Stimulated activated CD4-positive, alpha-beta T cell treated with anti-CD3 and anti-CD28 coated beads, Interleukin-4, amount 100 ng/mL, for 24 hours (primary cell): ENCODE measurements at places on chromosomes 7 and 10.

GRCh38 chr7:81197266-81197665 is 278.4 kb upstream of the SEMA3C start:
- DNase-seq, result no peak

GRCh38 chr10:103696411-103697145 is 158.8 kb downstream of the SH3PXD2A start:
- DNase-seq, result peak; percentile 83

DNA sequence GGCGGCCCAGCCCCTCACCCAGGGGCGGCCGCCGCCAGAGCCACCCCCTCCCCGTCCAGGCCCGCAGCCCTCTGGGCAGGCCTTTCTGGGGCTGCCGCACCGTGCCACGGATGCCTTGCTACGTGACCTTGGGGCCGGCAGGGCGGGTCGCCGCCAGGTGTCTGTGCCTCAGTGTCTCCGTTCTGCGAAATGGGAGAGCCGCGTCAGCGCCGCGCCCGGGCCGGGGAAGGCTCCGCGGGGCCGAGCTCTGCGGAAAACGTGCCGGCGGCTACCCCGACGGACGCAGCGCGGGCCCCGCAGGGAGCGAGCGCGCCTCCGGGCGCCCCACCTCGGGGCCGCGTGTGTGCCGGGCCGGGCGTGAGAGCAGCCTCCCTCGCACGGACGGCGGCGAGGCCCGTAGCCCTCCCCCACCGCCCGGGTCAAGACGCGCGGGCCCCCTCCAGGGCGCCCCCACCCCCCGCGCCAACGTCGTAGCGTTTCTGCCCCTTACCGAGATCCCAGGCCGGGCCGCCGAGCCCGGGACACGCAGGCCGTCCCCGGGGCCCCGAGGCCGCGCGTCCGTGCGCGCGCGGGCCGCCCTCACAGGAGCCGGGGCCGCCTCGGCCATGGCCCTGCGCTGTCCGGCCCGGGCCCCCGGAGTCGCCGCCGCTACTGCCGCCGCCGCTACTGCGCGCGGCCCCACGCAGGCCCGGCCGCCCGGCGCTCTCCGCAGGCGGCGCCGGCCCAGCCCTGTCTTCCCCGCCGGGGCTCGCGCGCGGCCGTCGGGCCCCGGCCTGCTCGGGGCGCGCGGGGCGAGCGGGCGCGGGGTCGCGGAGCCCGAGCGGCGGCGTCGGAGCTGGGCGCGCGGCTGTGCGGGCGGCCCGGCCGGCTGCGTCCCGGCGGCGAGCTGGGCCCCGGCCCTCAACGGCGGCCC is 1.1 kb downstream of the ZNF777 start:
- DNase-seq, result peak; percentile 20

- DNase-seq, result no peak
Measured at GRCh38 chr7:42105554-42106358, 131.3 kb downstream of the GLI3 start.

- DNase-seq, result no peak
Measured at GRCh38 chr7:44944821-44945220, 34.0 kb downstream of the MYO1G start.

GRCh38 chr7:139441961-139442360 is 41.5 kb downstream of the KLRG2 start:
- no peak for DNase-seq

DNA sequence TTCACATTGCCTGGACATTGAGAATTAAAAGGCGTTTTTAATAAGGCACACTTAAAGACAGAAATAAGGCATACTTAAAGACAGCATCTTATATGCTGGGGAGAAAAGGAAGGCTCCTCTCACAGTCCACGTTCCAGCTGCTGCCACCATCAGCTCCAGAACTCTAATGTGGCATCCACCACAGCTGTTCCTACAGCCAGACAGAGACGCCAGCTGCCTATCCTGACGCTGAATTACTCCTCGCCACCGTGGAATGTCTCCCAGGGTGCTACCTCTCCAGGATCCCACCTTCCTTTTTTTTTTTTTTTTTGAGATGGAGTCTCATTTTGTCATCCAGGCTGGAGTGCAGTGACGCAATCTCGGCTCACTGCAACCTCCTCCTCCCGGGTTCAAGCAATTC is 30.8 kb downstream of the SLC37A3 start:
- no peak for DNase-seq

DNA sequence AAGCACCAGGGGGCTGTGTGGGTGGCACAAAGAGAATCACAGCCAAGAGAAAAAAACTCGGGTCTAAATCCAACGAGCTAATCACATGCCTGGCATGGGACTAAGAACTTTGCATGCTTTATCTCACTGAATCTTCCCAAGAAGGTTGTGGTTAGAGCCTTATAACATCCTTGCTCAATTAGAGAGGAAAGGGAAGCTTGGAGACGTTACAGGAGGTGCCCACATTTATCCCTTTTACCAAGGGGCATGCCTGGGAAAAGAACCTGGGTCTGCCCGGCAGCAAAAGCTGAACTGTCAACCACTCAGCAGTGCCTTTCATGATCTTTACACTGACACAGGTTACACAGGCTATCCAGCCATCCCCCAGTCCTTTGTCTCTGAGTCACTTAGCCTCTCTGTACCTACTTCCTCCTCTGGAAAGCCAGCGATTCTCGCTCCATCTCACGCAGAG is 190.1 kb downstream of the PRPF18 start:
- no peak for DNase-seq

- no peak for DNase-seq
Measured at GRCh38 chr7:138666385-138666784, 34.8 kb downstream of the SVOPL start.

GRCh38 chr10:88237896-88238614 is 345.1 kb downstream of the RNLS start:
- DNase-seq, result no peak

DNA sequence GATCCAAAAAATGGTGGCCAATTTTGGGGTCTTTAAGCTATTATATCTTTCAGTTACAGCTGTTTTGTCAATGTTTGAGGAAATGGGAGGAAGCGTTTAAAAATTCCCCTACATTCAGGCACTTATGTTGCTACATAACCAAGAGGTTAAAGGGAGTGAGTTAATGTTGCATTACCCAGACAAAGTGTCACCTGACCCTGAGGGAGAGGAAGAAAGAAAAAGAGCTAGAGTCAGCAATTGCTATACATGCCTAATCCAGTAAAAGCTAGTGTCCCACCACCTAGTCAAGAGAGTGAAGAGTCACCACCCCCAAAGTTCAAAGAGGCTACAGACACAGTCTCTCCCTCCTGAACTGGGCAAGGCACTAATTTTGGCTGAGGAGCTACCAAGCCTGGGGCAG is 69.5 kb upstream of the ZNF92 start:
- DNase-seq, result no peak

DNA sequence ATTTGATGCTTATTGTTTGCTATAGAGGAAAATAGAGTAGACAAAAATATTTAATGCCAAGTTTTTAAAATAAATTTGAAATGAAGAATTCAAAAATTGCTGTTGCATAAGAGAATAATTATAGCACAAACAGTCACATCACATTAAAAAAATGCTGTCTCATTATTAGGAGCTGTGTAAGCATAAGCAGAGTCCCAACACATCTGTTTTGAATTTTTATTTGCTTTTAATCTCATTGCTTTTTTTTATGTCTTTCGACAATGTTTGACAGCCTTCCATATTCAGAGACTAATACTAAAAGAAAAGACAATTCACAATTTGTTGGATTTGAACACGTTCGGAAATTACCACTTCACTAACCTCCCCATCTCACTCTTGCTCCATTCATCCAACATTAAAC is 143.5 kb downstream of the TFPI2 start:
- no peak for DNase-seq

DNA sequence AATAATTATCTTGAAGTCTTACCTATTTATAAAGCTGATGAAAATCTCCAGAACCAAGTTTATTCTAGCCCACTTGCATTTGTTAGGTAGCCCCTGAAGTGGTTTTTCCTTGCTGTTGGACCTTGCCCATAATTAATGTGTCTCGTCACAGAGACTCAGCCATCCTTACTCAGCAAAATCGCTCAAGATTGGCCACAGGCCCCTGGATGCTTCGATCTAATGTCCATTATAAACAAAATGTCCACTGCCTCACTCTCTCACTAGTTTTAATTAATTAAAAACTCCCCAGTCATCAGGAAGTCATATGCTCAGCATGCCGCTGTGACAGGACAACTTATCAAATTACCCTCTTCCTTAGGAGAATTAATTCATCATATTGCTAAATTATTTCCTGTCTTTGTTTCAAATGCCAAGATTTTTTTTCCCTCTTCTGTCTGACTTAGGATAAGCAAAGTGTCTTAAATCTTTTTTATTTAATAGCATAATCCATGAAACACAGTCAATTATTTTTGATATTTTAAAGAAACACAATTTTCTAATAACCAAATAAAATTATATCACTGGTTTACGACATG is 126.8 kb upstream of the PCLO start:
- no peak for DNase-seq
